Cerebellar nuclear complex (tissue), 1 donor: ENCODE measurements at places on chromosomes 13 and 19.

- peak; percentile 61 for DNase-seq
Observed at GRCh38 chr19:15288146-15288963, 44.0 kb downstream of the BRD4 start.

DNA sequence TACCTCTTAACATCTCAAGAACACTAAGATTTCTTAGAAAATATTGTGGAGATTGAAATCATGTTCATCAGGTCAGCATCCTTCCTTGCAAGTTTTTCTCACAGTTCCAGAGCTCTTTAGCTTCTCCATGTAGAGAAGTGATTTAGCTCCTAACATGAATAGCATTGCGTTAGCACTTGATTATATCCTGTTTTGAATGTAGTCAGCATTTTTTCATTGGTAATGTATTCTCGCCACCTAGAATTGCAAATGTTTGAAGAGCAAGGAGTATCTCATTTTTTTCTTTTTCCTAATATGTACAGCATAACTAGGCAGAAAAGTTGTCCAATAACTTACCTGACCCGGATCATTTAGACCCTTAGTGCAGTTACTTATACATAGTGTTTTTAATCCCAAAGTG is 6.6 kb downstream of the ZNF470 start:
- no peak for DNase-seq

DNA sequence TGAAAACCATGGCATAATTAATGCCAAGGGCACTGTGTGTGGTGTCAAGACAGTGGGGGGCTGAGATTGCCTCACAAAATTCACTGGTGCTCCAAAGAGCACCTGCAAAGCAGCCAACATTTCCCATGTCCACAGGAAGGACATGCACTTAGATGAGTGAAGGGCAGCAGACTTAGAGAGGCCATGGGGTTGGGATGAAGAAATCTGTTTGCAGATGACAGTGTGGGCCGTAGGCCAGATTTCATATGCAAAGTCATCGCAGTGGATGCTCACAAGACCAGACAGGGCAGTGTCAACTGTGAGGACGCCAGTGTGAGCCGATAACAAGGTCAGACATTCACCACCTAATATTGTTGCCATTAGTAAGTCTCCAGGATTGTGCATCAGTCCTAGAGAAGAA is 773.4 kb downstream of the EFNB2 start:
- no peak for DNase-seq

- no peak for DNase-seq
Observed at GRCh38 chr19:51654783-51655182, 8.2 kb upstream of the SIGLEC14 start.

DNA sequence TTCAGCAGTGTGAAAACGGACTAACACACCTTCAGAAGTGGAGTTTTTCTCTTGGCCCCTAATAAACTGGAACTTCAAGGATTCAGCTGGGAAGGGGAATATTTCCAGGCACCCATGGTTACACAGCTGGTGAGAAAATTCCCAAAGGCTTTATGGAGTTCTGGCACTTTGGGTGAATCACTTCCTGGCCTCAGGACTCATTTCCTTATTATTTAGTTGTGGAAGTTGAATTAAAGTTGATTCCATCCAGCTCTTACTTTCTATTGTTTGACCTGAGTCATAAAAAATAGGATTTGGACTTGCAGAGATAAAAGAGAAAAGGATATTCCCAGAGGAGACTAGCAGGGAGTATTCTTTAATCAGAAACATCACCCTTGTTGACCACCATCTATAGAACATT is 882.1 kb downstream of the UQCRFS1 start:
- DNase-seq = no peak

DNA sequence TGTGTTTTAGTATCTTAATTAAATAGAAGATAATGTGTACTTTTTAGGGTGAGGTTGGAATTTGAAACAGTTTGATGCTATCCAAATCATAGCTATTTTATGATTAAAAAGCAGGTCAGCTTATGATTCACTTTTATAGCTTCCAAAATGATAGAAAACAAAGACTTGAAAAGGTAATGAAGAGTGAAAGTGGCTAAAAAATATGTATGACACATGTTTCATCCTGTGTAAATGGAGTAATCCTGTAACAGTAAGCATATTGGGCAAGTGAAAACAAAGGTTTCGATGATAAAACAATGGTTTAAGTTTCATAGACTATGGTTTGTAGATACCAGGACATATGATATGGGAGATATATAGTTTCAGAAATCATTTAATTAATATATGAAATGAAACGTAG is 456.2 kb downstream of the PCDH20 start:
- no peak for DNase-seq

DNA sequence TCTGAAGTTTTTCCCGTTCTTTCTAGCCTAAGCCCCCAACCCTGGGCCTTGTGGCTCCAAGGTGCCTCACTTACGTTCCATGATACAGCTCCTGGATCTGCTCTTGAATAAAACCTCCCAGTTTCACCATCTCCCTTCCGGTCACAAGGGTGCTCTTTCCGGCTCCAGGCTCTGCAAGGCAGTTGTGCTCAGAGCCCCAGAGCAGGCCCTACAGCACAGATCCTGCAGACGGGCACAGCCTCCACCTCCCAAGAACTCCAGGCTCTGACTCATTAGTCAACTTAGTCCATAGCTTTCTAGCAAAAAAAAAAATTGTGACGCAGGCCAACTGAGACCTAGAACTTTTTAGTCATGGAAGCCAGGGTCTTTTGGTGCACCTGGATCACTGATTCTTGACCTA is 33.9 kb upstream of the SLC7A10 start:
- no peak for DNase-seq

- DNase-seq = no peak
Observed at GRCh38 chr13:41061914-41062837, 867 bp downstream of the WBP4 start.

- DNase-seq = no peak
Observed at GRCh38 chr19:48635263-48635965, 1.8 kb downstream of the DBP start.

- peak; percentile 12 for DNase-seq
Observed at GRCh38 chr19:40217027-40217810, 965 bp downstream of the TTC9B start.

DNA sequence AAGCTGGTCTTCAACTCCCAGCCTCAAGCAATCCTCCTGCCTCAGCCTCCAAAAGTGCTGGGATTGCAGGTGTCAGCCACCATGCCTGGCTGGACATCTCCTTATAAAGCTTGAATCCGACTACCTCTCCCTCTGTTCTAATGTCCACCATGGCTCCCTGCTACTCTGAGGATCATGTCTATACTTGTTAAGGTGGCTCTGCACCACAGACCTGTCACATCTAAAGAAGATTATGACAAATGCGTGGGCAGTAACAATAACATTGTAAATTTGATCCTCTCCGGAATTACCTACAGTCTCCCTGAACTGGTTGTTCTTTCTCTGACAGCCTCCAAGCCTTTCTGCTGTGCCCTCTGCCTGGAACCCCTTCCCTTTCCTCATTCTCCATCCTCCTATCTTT is 1.8 kb downstream of the NXNL1 start:
- DNase-seq = no peak

GRCh38 chr13:97255515-97256021 is 33.4 kb downstream of the MBNL2 start:
- DNase-seq = no peak

- DNase-seq = no peak
Observed at GRCh38 chr19:12859546-12859945, 21.2 kb downstream of the MAST1 start.

GRCh38 chr13:77928909-77929308 is 10.3 kb upstream of the EDNRB start:
- DNase-seq = no peak

- DNase-seq = no peak
Observed at GRCh38 chr13:113855012-113855921, 8.6 kb downstream of the GAS6 start.

- no peak for DNase-seq
Observed at GRCh38 chr13:58950911-58951310, 1212.8 kb downstream of the DIAPH3 start.

- no peak for DNase-seq
Observed at GRCh38 chr19:5133986-5134595, 165.2 kb downstream of the KDM4B start.
